Myocyte (in vitro differentiated cells): ENCODE measurements at places on chromosomes 11 and 22. TPM values are rescaled to one million over a fixed set of nuclear protein-coding genes. Genes with fewer than 3 reads are reported as not detected.

The C11orf42 gene
- not detected in 2 replicates for total RNA-seq

- DNase-seq, result peak; percentile 81
Measured at GRCh38 chr11:131370090-131370751, at the start of gene NTM. Gene NTM (plus strand): TSS chr11:131370615.

DNA sequence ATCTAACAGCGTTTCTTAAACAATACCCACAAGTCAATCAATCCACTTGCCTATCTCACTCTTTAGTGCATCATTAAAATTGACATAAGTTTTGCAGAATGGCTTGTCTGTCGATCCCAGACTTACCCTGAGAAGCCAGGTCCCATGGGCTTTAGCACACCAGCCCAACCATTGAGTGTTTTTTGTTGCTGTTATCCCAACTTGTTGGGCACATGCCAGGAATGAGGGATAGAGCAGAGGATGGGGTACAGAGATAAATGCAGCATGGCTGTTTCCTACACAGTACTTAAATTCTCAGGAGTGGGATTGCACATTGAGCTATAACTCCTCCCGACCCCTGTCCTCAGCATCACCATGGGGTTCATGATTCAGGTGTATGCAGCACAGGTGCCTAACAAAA, 64.2 kb upstream of the RASSF10 start:
- no peak for DNase-seq

DNA sequence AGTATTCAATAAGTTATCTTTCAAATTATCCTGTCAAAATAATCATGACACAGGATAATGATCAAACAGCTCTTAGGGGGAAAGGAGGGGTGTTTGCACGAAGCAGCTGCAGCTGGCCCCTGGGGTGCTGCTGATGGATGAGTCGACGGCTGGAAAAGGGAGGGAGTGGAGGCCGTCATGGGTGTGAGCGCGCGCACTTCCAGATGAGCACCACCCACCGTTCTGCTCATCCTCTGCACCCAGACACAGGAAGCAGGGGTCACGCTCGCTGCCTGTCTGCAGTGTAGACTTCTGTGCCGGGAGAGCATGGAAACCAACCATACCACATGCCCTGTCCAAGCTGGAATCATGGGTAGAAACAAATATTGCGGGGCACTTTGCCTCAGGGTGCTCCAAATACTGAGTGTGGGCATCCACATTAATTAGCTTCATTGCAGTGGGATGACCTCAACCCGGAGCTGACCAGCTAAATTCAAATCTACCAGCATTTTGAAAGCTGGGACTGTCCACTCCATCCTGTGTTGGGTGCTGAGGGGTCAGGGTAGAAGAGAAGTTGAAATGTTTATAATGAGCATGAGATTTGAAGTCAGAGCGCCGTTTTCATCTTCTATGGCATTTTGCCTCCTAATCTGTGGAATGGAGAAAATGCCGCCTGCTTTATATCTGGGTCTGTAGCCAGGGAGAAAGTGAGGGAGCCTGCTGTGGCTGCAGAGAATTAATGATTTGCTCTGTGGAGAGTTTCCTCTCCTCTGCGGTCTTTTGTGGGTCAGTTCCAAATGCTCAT, 802.4 kb downstream of the TBC1D22A start:
- no peak for DNase-seq

DNA sequence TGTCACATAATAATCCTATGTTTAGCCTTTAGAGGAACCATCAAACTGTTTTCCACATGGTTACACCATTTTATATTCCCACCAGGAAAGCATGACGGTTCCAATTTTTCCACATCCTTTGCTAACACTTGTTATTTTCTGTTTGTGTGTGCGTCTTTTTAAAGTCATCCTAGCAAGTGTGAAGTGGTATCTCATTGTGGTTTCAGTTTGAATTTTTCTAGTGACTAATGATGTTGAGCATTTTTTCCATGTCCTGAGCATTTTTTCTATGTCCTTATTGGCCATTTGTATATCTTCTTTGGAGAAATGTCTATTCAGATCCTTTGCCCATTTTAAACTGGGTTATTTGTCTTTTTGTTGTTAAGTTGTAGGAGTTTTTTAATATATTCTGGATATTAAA, 53.7 kb upstream of the DEPDC7 start:
- peak; percentile 8 for DNase-seq

GRCh38 chr11:111308140-111308539, 9.8 kb downstream of the POU2AF3 start:
- peak; percentile 85 for DNase-seq

DNA sequence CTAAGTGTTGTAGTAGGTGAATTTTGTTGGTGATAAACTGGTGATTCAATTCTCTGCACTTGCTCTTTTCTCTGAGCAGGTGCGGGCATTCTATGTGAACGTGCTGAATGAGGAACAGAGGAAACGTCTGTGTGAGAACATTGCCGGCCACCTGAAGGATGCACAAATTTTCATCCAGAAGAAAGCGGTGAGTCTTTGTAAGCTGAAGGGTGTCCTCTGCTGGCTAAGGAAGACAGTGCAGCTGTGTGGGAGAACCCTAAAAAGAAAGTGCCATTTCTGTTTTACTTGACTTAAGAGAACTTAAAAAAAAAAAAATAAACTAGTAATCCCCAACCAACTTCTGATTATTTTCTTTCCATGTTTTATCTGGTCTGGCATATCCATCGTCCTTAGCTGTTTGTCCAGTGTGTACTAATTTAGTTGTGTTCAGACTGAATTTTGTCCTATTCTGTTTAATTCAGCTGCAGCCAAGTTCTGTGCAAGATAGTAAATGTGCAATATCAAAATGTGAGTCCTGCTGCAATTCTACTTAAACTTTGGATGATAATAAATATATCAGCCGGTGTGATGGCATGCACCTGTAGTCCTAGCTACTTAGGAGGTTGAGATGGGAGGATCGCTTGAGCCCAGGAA, 29.6 kb downstream of the CAT start:
- peak; percentile 34 for DNase-seq

DNA sequence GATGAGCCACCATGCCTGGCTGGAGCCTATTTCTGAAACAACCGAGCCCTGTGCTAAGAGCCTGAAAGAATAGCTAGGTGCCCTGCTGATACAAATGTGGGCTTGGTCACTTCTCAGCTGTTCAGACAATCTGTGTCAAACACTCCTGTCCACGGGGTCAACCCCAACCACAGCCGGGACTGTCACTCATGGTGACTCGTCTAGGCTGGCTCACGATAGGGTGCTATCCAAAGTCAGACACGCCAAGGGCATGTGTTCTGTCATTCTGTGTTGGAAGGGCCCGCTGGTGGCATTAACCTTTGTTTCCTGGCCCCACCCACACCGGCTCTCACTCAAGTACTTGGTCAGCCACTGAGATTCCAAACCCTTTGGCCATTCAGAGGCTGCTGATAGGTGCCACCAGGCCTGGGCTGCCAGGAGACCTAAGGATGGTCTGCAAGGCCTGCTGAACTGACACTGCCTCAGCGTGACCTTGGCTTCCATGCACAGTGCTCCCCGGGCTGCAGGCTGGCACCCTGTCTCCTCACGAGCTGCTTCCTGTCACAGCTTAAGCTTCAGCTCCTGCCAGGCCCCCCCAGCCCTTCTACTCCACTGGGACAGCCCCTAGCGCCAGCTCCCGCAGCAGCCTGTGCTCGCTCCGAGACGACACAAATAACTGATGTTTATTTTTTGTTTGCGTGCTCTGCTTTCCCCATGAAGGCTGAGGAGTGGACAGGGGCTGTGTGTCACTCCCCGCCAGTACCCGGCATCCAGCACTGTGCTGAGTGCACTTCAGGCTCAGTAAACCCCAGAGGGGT, 14.2 kb upstream of the CDC42BPG start:
- peak; percentile 99 for DNase-seq

DNA sequence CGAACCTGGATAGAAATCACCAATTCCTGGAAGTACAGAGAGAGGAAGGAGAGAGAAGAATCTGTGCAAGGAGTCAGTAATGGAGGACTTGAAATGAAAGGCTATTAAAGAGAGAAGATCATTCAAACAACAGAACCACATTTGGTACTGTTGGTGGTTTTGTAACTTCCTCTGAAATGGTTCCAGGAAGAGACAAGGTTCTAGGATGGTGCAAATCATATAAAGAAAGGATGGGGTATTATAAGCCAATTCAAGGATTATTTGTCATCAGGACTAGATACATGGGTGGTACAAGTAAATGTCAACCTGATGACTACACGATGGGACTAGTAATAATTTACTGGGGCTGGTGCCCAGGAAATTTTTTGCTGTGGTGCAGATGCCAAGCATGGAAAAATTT, 28.9 kb upstream of the TMA7B start:
- DNase-seq, result no peak

DNA sequence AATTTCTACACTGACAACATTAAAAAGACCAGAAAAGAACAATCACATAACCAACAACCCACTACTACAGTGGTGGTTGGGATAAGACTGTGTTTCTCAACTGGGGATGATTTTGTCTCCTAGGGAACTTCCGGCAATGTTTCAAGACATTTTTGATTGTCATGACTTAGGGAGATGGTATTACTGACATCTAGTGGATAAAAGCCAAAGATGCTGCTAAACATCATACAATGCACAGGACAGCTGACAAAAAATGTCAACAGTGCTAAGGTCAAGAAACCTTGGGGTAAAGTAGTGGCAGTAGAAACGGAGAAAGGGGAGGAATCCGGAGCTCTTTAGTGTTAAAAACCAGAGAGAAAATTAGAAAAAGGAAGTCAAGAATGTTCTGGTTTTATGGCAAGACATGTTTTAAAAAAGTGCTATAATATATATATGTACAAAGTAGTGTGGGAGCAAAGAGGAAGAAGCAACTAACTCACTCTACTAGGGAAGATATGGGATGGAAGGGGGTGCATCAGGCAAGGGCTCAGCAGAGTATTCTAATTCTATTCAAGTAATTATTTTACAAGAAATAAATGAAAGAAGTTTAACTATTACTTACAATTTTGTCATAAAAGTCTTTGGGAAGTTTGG, 37.2 kb downstream of the CKAP5 start:
- peak; percentile 63 for DNase-seq

The PATE2 gene
- total RNA-seq, result not detected in 2 replicates

The MARK2 gene
- total RNA-seq, result 23.2 and 25.4 TPM in 2 replicates

DNA sequence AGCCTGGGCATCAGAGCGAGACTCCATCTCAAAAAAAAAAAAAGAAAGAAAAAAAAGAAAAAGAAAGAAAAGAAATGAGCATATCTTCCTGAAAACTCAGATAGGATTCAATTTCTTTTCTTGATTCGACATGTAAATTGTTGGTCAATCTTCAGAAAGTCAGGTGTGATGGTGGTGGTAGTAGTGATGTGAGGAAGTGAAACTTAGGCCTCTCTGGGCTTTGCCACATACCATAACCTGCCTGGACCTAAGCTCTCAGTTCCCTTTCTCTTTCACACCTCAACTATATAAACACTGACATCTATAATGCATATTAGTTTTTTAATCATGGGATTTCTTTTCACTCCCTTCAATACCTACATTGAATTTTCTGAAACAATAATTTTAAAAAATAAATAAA, 98.0 kb upstream of the TBCEL start:
- DNase-seq, result no peak

DNA sequence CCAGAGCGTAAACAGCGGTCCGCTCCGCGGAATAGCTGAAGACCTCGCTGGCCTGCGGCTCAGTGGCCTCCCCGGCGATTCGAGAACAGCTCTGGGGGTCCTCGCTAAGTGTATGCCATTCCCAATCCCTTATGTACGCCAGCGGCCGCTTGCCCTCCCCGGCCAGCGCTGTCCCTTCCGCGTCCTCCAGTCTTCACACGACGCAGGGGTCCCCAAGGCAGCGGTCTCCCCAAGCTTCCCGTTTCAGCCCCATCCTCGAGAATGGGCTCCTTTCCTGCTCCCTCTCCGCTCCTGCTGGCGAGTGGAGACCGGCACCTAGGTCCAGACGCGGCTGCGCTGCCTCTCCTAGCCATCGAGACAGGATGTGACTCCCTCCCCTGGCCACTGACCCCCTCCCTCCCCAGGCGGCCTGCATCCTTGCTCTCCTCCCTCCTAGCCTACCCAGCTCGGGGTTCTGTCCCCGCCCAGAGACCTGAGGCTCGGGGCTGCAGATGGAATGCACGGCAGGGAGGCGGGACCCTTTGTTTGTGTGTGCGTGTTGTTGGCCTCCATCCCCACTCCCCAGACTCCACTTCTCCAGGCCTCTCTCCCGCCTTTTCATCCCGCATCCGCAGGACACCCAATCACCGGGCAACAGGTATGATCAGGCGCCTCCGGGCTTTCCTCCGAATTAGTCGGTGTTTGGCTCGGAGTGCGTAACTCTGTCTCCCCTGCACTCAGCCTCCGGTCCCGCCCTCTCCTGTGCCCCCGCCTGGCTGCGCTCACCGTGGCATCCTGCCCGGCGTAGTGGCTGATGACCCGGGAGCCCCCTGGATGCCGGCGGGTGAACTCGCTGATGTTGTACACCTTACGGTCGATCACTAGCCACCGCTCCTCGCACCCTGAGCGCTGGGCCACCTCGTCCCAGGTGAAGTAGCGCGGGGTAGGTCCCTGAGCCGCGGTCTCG, 740 bp downstream of the FADS1 start:
- peak; percentile 69 for DNase-seq

GRCh38 chr22:39481054-39481453, 21.0 kb upstream of the MIEF1 start:
- no peak for DNase-seq

- DNase-seq, result no peak
Measured at GRCh38 chr11:35525501-35526175, at the start of gene PAMR1. Gene PAMR1 (minus strand): TSS chr11:35525616. CDS start chr11:35525585, 31 bp downstream.

- DNase-seq, result no peak
Measured at GRCh38 chr22:27754888-27755480, 46.6 kb downstream of the MN1 start.

DNA sequence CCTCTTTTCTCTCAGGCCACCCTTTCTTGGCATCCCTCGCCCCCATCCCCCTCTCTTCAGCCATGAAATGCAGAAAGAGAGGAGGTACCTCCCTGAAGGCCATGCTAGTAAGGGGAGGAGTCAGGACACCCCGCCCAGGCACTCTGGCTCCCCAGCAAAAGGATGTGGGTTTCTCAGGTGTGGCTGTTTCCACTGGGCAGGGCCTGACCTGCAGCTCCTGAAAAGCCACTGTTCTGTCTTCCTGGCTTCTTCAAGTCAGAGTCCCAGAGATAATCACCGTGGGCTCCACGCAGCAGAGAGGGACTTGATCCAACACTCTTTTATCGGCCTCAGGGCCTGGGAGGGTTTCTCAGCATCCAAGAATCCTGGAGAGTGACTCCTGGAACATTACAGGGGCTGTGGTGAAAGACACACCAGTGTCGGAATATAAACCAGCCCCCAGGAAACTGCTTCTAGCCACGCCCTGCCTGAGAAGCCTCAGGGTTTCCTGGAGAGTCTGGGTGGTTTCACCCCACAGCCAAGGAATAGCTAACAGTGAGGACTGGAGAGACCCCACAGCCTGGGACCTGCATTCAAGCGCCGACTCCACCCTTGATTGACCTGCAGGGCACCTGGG, 45.7 kb upstream of the TSPAN18 start:
- DNase-seq, result no peak

The ART1 gene
- 2.4 and 2.7 TPM in 2 replicates for total RNA-seq

The MS4A4A gene
- total RNA-seq, result not detected in 2 replicates

GRCh38 chr11:24078018-24078417, 418.8 kb upstream of the LUZP2 start:
- no peak for DNase-seq

GRCh38 chr11:13339195-13340153, 61.9 kb downstream of the BMAL1 start:
- peak; percentile 61 for DNase-seq

GRCh38 chr11:57680552-57680874, 12.6 kb downstream of the ZDHHC5 start:
- DNase-seq, result no peak

- no peak for DNase-seq
Measured at GRCh38 chr11:13287036-13287435, 9.4 kb downstream of the BMAL1 start.

- peak; percentile 32 for DNase-seq
Measured at GRCh38 chr11:87173185-87174039, 135.7 kb downstream of the TMEM135 start.

The TXN2 gene
- 38.7 and 44.6 TPM in 2 replicates for total RNA-seq

The CENPM gene
- 0.64 and 0.88 TPM in 2 replicates for total RNA-seq

The MAP6 gene
- total RNA-seq, result 0.05 and 0.21 TPM in 2 replicates
